ENCODE measurements at places on chromosomes 12 and 14. TPM values are rescaled to one million over a fixed set of nuclear protein-coding genes. Genes with fewer than 3 reads are reported as not detected.

DNA sequence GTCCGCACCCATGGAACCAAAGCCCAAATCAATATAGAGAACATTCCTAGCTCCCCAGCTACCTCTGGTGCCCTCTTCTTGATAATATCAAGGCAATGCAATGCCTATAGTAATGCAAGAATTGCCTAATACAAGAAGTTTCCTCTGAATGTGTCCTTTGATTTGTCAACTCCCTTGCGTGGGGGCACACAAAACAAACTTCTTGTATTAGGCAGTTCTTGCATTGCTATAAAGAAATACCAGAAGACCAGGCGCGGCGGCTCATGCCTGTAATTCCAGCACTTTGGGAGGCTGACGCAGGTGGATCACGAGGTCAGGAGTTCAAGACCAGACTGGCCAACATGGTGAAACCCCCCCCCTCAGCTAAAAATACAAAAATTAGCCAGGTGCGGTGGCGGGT lies 10.4 kb upstream of the ITPK1 start:
- no peak for DNase-seq
- H3K27ac ChIP-seq = no peak overlapping the region
- no peaks in the 10 kb centered on the region for H3K4me1 ChIP-seq

GRCh38 chr12:58774731-58775130 lies 145.6 kb downstream of the LRIG3 start:
- H3K36me3 ChIP-seq = no peaks in the 10 kb centered on the region
- no peak overlapping the region for H3K4me3 ChIP-seq
- DNase-seq = no peak
- H3K27ac ChIP-seq = no peak overlapping the region
- H3K27me3 ChIP-seq = no peaks in the 10 kb centered on the region

GRCh38 chr12:45553204-45553603 lies 176.3 kb upstream of the ARID2 start:
- H3K27me3 ChIP-seq = no peaks in the 10 kb centered on the region
- H3K4me1 ChIP-seq = no peaks in the 10 kb centered on the region
- no peak for DNase-seq
- no peak overlapping the region for H3K4me3 ChIP-seq
- H3K36me3 ChIP-seq = no peaks in the 10 kb centered on the region

- DNase-seq = no peak
- H3K36me3 ChIP-seq = no peaks in the 10 kb centered on the region
- H3K27ac ChIP-seq = no peak overlapping the region
- no peaks in the 10 kb centered on the region for H3K27me3 ChIP-seq
Observed at GRCh38 chr12:116186482-116187150, 90.9 kb downstream of the MED13L start.

DNA sequence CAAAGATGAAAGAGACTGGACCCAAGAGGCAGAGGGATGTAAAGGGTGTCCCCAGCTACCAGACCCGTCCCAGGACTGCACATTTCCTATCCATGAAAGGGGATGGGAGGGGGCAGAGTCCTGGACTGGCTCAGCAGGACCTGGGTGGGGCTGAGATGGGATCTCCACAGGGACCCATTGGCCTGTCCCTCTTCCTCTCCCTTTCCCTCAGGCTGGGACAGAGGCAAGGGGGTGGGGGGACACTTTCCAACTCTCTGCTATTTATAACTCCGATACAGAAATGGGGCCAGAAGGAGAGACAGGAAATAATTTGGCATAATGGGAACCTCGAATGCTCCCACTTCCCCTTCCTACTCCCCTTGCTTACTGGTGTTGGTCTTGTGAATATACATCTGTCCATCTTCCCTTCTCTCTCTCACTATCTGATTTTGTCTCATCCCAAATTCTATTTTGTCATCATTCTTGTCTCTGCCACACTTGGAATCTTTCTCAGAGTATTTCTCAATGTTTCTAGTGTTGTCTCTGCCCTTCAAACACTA lies 1.1 kb upstream of the ITGA7 start:
- peaks cover 18% of the 10 kb centered on the region for H3K4me1 ChIP-seq
- peak overlapping the region; percentile 69 for H3K27ac ChIP-seq
- no peaks in the 10 kb centered on the region for H3K27me3 ChIP-seq
- no peak for DNase-seq
- no peak overlapping the region for H3K4me3 ChIP-seq
- H3K36me3 ChIP-seq = no peaks in the 10 kb centered on the region

DNA sequence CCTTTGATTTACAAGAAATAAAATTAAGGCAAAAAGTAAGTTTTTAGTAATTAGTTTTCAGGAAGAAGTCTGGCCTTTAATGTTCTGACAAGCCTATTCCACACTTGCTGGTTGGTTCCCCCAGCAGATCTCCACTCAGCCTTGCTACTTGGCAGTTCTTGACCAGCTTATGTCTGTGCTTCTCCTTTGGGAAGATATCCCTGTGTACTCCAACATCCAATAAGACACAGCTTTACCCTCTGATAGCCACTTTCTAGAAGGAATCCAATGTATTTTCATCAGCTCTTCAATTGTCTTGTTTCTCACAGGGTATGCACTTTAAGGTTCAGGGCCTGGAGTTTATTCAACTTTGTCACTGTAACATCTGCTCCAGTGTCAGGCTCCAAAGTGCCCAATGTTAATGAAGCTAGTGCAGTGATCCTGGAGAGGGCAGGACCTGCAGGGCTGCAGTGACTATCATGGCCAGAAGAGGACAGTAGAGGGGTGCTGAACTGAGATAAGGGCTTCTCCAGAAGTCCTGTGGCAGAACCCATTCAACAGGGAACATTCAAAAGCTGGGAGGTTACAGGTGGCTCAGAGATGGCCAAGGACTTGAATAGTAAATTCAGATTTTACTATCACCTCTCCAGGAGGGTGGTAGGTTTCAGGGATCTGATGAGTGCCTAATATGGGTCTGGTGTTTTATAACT lies 22.9 kb downstream of the JKAMP start:
- no peaks in the 10 kb centered on the region for H3K27me3 ChIP-seq
- DNase-seq = no peak
- H3K36me3 ChIP-seq = peaks cover 17% of the 10 kb centered on the region
- H3K4me1 ChIP-seq = no peaks in the 10 kb centered on the region
- H3K27ac ChIP-seq = no peak overlapping the region

DNA sequence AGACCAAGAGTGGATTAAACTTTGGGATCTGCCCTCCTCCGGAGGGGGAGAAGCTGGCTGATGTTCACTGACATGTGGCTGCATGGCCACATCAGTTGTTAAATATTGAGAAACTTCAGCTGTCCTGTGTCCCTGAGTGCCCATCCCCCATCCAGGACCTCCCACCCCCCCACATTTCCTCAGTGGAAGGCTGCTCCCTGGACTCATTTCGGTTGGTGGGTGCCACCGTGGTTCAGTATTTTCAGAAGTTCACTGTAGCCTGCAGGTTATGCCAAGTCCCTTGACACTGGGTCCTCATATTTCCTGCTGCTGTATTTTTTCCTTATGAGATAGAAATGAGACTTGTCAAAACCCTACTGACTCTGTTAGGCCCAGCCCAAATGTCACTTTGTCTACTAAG lies 302.4 kb downstream of the CACNA1C start:
- no peak overlapping the region for H3K27ac ChIP-seq
- no peak overlapping the region for H3K4me3 ChIP-seq
- H3K4me1 ChIP-seq = peaks cover 17% of the 10 kb centered on the region
- no peaks in the 10 kb centered on the region for H3K36me3 ChIP-seq
- DNase-seq = no peak
- no peaks in the 10 kb centered on the region for H3K27me3 ChIP-seq

DNA sequence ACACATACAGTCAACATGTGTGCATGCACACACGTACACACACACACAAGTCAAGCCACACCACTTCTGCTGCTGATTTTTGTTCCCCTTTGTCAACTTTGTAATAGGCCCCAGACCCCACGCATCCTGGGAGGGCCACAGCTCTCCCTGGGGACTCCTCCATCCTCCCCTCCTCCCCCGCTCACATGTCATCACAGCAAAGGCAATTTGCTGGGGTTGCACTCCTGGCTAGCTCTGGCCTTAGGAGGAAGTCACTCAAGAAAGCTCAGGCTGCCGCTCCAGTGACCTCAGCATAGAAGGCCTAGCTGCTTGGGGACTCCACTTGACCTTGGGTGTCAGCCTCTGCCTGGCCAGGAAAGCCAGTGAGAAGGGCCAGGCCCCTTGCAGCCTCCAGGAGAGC lies 27.2 kb downstream of the NGB start:
- H3K4me3 ChIP-seq = no peak overlapping the region
- H3K36me3 ChIP-seq = no peaks in the 10 kb centered on the region
- H3K27me3 ChIP-seq = no peaks in the 10 kb centered on the region
- no peaks in the 10 kb centered on the region for H3K4me1 ChIP-seq
- no peak for DNase-seq

DNA sequence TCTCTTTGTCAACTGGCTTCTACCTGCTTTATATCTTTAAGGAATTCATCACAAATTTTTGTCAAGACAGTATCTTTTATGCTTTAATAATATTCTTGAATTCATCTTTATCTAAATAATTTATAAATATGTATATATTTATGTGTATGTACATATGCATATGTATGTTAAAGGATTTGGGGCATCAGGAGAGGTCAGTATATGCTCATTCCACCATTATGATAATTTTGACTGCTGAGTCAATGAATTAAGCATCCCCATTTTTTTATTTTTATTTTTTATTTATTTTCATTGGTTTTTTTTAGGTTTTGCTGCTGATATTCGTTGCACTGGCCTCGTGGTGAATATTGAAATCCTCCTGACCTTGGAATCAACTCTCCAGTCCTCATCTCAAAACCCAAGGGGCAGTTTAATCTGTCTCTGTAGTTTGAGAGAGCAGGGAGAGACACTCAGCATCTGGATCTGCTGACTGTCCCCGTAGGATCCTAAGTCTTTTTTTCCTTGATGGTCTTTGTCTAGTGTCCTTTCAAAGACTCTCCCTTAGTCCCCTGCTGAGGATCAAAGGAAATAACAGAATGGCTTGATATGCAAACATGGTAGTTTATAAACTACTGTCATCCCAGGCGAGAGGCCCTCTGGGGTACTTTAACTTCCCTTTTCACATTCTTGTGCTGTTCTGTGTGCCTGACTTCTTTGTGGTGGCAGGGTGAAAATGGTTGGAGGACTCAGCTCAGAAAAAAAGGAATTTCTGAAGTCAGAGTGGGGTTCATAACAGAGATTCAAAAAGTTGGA lies 218.7 kb downstream of the DIO2 start:
- H3K27ac ChIP-seq = no peak overlapping the region
- H3K4me1 ChIP-seq = no peaks in the 10 kb centered on the region
- DNase-seq = no peak
- no peaks in the 10 kb centered on the region for H3K36me3 ChIP-seq
- no peaks in the 10 kb centered on the region for H3K27me3 ChIP-seq

GRCh38 chr12:13959131-13959723 lies 22.2 kb downstream of the GRIN2B start:
- H3K27ac ChIP-seq = no peak overlapping the region
- no peak overlapping the region for H3K4me3 ChIP-seq
- no peaks in the 10 kb centered on the region for H3K36me3 ChIP-seq
- H3K27me3 ChIP-seq = no peaks in the 10 kb centered on the region
- H3K4me1 ChIP-seq = no peaks in the 10 kb centered on the region

DNA sequence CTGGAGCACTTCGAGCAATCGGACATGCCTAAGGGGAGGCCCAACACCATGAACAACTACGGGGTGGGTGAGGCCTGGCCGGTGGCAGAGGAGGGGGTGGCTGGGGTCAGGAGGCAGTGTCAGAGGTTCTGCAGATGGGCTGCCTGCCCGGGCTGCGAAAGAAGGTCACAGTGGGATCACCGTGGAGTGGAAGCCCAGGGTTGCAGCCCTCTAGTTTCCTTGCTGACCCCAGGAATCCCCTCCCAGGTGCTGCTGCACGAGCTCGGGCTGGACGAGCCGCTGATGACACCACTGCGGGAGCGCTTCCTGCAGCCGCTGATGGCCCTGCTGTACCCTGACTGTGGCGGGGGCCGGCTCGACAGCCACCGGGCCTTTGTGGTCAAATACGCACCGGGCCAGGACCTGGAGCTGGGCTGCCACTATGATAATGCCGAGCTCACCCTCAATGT lies 1.9 kb upstream of the ARL6IP4 start:
- no peaks in the 10 kb centered on the region for H3K27me3 ChIP-seq
- H3K36me3 ChIP-seq = no peaks in the 10 kb centered on the region
- H3K4me1 ChIP-seq = peaks cover 80% of the 10 kb centered on the region
- DNase-seq = no peak

DNA sequence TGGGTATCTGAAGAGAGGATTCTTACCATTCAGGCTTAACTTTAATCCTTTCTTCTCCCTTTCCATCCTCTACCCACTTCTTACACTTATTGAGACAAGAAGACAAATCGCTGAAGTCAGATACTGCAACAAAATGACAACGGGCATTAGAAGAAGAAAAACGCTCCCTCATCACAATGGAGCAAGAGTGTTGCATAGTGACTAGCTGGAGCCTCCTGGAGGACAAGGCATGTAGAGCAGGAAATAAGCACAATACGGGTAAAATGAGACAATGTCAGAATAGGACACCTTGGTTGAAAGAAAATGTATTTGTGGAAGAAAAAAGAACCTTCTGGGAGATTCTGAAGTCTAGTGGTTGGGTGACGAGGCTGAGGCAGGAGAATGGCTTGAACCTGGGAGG lies 501.0 kb downstream of the RERGL start:
- no peak for DNase-seq
- no peaks in the 10 kb centered on the region for H3K36me3 ChIP-seq
- no peaks in the 10 kb centered on the region for H3K4me1 ChIP-seq
- no peak overlapping the region for H3K27ac ChIP-seq
- no peak overlapping the region for H3K4me3 ChIP-seq
- H3K27me3 ChIP-seq = no peaks in the 10 kb centered on the region

GRCh38 chr14:75132382-75133086 lies 5.7 kb upstream of the NEK9 start:
- peak overlapping the region; percentile 42 for H3K27ac ChIP-seq
- DNase-seq = no peak
- peaks cover 6% of the 10 kb centered on the region for H3K36me3 ChIP-seq
- no peak overlapping the region for H3K4me3 ChIP-seq

DNA sequence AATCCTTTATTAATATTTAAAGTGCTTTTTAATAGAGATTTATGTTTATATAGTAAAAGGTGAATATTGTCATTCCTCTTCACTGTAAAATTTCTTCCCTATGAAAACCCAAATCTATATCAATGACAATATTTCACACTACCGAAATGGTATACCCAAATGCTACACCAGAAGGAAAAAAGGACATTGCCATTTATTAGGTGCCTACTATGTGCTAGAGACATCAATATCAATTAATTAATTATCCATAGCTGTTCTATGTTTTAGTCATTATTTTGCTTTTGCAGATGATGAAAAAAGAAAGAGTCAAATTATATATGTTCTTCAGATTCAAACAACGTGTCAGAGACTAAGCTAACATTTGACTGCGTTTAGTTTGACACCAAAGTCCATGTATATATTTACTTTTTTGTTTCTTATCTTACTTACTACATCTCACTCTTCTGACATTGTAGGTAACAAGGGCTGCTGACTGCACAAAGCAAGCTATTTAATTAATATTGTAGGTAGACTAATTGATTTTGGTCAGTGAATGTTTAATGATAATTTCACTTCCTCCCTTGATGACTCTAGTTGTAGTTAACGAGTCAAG lies 614.0 kb upstream of the FOXG1 start:
- no peak overlapping the region for H3K27ac ChIP-seq
- H3K4me1 ChIP-seq = no peaks in the 10 kb centered on the region
- no peaks in the 10 kb centered on the region for H3K36me3 ChIP-seq
- no peaks in the 10 kb centered on the region for H3K27me3 ChIP-seq
- H3K4me3 ChIP-seq = no peak overlapping the region

GRCh38 chr12:65280306-65280705 lies 1.8 kb downstream of the MSRB3 start:
- no peak overlapping the region for H3K4me3 ChIP-seq
- peaks cover 19% of the 10 kb centered on the region for H3K4me1 ChIP-seq
- H3K36me3 ChIP-seq = no peaks in the 10 kb centered on the region

HOXC9 gene
- total RNA-seq = not detected

EMP1 gene
- 675 TPM for total RNA-seq

AQP2 gene
- not detected for total RNA-seq

IRAK4 gene
- 16.9 TPM for total RNA-seq

GARIN6 gene
- not detected for total RNA-seq

DCTN2 gene
- total RNA-seq = 131 TPM

CCDC38 gene
- total RNA-seq = not detected

CD9 gene
- total RNA-seq = 366 TPM

NPFF gene
- total RNA-seq = not detected
